ENCODE measurements at places on chromosomes 4 and X.

GRCh38 chr4:14254926-14255325, 627.4 kb upstream of the BOD1L1 start:
- peak; percentile 30 for DNase-seq

DNA sequence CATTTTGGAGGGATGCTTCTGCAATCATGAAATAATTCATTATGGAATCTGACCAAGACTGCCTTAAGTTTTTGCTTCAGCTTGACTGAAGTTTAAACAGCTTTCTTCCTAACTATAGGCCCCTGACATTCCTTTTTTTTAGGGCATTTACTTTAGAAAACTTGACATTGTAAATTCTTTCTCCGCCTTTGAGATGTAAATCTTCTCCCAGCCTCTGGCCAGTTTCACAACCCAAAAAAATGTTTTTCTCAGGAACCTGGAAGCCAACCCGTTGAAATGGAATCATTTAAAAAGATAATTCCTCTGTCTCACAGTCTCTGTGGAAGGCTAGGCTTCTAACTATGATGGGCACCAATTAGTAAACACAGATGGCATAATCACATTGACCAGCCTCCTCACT, 710.4 kb upstream of the PABPC4L start:
- DNase-seq, result no peak

GRCh38 chr4:142091691-142092182, 455.4 kb downstream of the IL15 start:
- no peak for DNase-seq

- no peak for DNase-seq
Measured at GRCh38 chr4:6115342-6115741, 85.0 kb downstream of the JAKMIP1 start.

GRCh38 chrX:16825264-16826035, 39.2 kb downstream of the TXLNG start:
- DNase-seq, result no peak

Data from midbrain (tissue), 1 donor.